ENCODE measurements at places on chromosomes 16 and 17.

DNA sequence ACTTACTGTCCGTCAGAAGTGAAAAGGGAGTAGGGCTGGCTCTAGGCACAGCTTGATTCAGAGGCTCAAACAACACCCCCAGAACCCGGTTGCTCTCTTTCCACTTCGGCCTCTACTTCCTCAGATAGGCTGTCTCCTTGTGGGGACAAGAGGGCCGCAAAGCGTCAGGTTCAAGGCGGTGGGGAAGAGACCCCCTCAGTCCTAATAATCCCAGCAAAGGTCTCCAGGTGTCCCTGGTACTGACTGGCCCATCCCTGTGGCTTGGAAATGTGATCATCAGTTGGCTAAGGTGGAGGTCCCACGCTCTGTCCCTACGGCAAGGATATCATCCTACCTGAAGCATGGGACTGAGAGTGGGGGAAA, 26.0 kb downstream of the NGFR start:
- DNase-seq = no peak

GRCh38 chr16:1825864-1826690, 548 bp downstream of the HAGH start:
- DNase-seq = peak; percentile 57

- DNase-seq = no peak
Observed at GRCh38 chr16:80733407-80733806, 71.0 kb downstream of the CDYL2 start.

DNA sequence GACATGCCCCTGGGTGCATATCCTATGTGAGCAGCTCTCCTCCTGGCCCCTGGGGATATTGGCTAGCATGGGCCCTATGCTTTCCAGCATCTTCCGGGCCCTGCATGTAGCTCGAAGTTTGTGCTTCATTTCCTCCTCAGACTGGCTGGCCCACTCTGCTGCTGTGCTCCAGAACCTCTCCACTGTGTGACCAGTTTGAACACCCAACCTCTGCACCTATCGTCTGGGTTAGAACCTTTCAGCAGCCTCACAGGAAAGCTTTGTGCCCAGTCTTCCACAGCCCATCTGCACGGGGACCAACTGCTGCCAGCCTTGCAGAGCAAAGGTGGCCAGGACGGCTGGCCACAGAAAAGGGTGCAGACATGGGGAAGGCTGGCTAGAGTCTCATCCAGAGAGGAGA, 10.2 kb upstream of the CLEC18B start:
- no peak for DNase-seq

- DNase-seq = no peak
Observed at GRCh38 chr16:76222853-76223252, 54.3 kb upstream of the CNTNAP4 start.

DNA sequence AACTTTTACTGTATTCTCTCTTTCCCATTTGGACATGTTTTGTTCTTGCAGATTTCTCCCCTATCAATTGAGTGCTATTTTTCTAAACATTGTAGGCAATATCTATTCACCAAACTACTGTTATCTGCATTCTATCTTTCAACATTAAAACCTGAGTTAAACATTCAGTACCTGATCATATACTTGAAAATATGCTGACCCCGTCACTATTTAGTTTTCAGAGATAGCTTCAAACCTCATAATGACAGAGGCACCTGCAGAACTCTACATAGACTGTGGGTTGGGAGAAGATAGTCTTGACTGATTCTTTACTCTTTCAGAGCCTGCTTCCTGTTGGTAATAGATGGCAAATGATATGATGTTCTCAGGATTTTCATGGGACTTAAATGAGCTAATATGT, 965.7 kb upstream of the GOT2 start:
- DNase-seq = no peak

DNA sequence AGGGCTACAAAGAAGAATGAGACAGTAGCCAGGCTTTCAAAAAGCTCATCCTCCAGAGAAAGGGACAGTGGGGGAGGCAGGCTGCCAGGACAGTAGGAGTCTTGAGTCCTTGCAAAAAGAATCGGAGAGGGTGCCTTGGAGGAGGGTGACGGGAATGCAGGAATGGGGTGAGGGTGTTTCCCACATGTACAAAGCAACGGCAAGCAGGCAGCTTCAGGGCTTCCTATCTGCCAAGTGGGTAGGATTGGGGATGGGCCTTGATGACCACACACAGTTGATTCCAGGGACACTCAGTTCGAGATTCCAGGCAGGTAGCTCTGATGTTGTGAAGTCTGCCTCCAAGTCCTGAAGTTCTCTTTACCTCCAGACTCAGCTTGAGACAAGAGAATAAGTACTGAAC, 54.4 kb downstream of the C17orf67 start:
- DNase-seq = no peak

DNA sequence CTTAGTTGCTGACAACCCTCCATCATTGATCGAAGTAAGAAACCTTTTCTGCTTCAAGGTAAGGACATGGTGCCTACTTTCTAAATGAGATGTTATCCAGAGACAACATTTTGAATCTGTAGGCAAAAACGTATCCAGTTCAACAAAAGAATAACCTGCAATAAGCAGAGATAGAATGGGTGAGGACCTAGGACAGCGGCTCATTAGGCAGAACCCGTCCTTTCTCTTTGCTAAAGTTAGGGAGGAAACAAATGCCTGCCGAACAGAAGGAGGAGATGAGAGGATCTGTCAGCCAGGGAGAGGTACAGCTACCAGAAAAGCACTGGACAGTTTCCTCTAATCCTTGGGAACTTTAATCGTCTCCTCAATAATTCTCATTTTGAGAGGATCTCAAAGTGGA, 183.3 kb downstream of the CDH13 start:
- no peak for DNase-seq

GRCh38 chr16:86554599-86554916, 477 bp downstream of the MTHFSD start:
- no peak for DNase-seq

DNA sequence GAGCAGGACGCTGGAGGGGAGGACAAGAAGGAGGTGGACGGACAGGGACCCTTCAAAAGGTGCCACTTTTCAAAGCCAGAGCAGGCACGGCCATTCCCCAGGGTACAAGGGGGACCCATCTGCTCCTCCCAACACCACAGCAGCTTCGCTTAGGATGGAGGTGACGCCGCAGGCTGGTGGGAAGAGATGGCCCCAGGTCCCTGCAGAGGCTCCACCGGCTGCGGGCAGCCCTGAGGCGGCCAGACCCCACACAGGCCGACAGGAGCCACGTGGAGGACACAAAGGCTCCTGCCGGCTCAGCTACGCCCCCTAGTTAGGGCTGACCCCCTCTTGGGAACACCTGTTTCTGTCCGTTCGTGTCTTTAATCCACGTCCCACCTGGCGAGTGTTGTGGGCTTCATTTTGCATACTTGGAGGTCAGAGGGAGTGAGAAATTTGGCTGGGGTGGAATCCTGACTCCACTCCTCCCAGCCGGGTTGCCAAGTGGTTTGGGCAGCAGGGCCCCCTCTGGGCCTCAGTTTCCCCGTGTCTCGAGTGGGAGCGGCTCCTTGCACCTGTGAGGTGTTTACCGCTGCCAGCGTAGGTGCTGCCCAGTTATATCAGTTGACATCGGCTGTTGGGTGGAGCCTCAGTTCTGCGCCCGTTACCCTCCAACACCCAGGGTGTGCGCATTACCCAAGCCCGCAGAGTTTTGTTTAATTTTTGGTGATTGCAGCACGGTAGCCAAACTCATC, 5.8 kb upstream of the FN3KRP start:
- no peak for DNase-seq

DNA sequence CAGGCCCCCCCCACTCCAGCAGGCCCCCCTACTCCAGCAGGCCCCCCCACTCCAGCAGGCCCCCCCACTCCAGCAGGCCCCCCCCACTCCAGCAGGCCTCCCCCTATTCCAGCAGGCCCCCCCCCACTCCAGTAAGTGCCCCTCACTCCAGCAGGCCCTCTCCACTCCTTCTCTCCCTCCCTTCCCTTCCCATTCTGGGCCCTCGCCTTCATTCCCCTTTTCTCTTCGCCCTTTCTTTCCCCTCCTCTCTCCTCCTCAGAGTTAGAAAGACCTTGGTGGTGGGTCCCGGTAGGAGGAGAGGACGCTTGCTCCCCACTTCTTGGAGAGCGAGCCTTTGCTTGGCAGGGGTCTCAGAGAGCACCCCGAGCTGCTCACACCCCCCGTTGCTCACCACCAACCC, 177.0 kb upstream of the TNRC6C start:
- DNase-seq = no peak

GRCh38 chr17:74767111-74767516, 9.0 kb downstream of the NAT9 start:
- no peak for DNase-seq

DNA sequence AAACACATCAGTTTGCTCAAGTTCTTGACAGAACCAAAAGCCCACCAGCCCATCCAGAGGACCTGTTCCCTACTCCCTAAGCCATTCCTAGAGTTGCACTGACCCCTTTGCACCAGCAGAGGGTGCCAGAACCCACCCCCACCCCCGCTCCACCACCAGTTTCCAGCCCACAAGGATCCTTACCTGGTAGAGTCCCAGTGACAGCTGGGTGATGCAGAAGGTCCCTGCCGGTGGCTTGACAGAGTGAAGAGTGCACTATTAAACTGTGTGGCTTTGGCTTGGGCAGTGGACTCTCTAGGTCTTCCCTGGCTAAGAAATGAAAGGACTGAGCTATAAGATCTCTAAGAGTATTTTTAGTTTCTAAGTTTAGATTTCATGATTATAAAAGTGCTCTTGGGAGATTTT, 73.3 kb upstream of the MTMR4 start:
- peak; percentile 54 for DNase-seq

DNA sequence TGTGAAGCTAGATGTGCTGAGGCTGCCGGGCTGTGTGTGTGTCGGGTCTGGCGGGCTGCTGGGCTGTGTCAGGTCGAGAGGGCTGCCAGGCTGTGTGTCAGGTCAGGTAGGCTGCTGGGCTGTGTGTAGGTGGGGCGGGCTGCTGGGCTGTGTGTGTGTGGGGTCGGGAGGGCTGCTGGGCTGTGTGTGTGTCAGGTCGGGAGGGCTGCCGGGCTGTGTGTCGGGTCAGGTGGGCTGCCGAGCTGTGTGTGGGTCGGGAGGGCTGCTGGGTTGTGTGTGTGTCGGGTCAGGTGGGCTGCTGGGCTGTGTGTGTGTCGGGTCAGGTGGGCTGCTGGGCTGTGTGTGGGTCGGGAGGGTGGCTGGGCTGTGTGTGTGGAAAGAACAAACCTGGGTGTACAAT, 8.6 kb downstream of the WDR45B start:
- DNase-seq = no peak

GRCh38 chr16:610513-611381, 20.0 kb upstream of the WFIKKN1 start:
- peak; percentile 41 for DNase-seq

DNA sequence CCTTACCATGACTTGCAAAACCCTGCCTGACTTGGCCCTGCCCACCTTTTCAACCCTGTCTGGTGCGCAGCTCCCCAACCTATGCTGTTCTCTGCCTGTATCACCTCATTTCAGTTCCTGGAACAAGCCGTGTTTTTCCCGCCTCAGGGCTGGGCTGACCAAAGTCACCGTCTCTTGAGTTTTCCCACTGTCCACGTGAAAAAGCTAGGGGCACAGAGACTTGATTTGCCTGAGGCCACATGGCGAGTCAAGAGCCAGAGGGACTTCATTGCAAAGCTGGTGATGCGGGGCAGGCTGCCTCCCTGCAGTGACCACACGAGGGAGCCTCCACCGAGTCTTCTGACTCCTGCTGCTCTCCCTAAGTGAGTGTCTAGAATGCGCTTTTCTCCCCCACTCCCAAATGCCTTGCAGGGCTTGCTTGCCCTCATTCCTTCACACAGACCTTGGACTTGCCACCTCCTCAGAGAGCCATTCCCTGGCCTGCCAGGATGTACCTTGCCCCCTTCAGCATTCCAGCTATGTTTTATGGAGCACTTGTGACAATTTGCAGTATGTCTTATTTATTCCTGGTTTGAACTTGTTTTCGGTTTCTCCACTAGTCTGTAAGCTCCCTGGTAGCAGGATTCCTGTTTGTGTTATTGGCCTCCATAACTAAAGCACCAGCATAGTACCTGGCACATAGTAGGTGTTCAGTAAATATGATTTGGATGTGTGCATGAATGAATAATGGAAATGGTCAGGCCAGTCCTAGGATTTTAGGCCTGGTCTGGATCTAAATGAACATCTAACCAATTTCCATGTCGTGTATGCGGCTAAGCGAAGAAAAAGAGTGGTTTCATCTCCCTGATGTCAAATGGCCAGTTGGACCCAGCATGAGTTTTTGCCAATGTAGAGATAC, 252.3 kb downstream of the SNX29 start:
- DNase-seq = peak; percentile 5

- DNase-seq = no peak
Observed at GRCh38 chr16:48535831-48536613, 74.0 kb downstream of the N4BP1 start.

DNA sequence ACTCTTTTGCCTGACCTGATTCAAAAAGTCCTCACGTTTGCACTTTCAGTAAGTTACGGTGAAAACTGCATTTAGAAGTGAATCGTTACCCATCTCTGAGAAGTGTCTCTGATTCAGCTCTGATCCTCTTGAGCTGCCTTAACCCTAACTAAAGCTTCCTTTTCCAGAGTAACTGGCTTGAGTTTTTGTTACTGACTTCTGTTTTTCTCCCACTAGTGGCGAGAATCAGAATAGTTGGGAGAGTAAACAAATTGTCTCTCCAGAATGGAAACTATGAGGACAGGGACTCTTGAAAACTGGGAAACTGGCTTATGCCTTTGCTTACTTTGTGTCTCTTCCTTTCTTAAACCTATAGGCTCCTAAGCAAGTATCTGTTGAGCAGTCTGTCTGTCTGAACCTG, 31.3 kb upstream of the KPNB1 start:
- DNase-seq = no peak

GRCh38 chr16:75143941-75144340, 4.4 kb upstream of the ZFP1 start:
- no peak for DNase-seq

DNA sequence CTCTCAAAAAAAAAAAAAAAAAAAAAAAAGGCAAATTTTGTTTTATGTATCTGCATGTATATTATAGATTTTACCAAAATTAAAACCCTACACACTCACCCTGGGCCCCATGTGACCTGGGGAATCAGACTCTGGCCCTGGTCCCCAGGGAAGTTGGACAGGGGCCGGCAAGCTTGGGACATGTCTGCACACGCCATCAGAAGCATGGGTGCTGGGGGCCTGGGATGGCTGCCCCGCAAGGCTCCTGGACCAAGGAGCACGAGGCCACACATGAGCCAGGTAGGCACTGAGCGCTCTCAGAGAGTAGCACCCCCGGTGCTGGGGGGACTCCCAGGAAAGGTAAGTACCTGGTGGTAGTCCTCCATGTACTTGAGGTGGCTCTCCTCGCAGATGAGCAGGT, 39.6 kb downstream of the PPL start:
- no peak for DNase-seq

DNA sequence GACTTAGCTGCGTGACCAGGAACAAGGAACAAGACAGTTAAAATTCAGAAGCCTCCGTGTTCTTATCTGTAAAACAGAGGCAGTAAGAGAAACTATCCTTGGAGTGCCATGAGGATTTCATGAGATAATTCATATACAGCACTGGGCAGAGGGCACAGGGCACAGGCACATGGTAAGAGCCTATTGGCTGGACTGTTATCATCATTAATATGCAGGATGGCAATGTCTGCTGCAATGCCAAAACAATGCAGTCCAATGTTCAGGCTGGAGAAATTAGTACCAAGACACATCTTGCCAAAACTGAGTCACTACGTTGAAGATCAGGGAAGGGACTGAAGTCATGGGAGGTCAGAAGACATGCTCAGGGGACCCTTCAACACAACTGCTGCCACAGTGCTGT, 13.6 kb downstream of the CDRT4 start:
- no peak for DNase-seq
